ENCODE measurements at places on chromosomes 6 and 20.
A peak's percentile ranks its signal among the peaks of the same experiment; 100 is the strongest.

DNA sequence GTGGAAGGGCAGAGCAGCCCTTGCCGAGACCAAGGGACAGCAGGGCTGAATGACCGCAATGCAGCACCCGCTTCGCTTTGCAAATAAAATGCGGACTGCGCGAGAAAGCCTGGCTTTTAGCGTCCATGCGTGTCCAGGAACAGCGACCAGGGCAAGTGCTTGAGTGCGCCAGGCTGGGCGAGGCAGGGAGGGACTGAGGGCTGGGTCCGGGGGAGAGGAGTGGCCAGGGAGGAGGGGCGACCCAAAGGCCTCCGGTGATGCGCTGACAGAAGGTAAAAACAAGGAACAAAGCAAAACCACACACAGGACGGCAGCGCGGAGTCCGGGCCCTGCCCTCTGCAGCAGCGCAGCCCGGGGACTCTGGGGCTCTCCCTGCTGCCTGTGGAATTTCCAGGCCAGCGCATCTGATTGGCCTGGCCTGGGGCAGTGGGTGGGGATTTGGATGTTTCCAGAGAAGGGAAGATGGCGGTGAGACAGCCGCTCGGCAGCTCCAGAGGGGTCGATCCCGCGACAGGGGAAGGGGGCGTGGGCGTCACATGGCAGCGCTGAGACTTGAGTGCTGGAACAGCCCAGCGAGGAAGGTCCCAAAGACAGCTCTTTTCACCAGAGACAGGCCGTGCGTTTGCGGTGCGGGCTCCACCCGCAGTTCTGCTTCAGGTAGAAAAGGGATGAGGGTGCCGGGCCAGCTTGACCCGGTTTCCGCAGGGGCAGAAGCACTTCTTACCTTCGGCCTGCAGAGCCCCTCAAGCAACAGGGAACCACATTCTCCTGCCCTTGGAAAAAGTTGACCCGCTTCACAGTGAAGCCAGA lies 51.8 kb downstream of the SSR1 start:
- DNase-seq = peak; percentile 72

GRCh38 chr6:158262755-158263154 lies 49.5 kb upstream of the TULP4 start:
- no peak for DNase-seq

- DNase-seq = peak; percentile 18
Observed at GRCh38 chr6:20182926-20183521, 29.2 kb downstream of the MBOAT1 start.

- DNase-seq = no peak
Observed at GRCh38 chr6:157126183-157127098, 196.9 kb downstream of the TMEM242 start.

GRCh38 chr6:125952764-125953501 lies 3.6 kb upstream of the HINT3 start:
- DNase-seq = no peak

DNA sequence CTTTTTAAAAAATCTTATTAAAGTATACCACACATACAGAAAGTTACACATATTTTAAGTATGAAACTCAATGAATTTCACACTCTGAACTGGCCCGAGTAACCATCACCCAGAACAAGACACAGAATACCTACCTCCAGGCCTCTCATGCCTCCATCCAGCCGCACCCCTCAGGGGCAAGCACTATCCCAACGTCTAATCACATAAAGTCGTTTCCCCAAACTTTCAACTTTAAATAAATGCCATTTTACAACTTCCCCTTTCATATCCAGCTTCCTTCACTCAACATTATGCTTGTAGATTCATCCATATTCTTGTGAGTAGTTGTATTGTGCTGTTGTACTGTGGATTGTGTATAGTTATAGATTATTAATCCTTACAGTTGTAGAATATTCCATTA lies 539.1 kb downstream of the CD83 start:
- no peak for DNase-seq

GRCh38 chr6:135144673-135145062 lies 36.4 kb upstream of the MYB start:
- DNase-seq = no peak

GRCh38 chr20:47205577-47206123 lies 150.8 kb downstream of the ZMYND8 start:
- DNase-seq = peak; percentile 68

GRCh38 chr6:710601-711571 lies 17.9 kb upstream of the EXOC2 start:
- peak; percentile 57 for DNase-seq

DNA sequence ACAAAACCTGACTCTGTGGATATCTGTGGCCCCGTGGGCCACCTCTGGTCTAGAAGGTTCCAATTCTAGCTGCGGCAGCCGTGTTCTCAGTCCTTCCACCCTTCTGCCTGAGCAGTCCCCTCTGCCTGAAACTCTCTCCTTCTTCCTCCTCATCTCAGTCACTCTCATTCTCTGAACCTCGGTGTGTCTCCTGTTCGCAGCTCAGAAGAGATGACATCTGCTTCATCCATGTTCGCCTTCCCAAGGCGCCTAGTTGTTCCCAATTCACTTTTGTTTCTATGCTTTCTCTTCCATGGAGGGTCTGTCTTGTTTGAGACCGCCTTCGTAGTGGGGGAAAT lies 95.5 kb downstream of the CEBPB start:
- DNase-seq = no peak

GRCh38 chr20:64113444-64113775 lies 6.0 kb upstream of the NPBWR2 start:
- DNase-seq = no peak

- DNase-seq = no peak
Observed at GRCh38 chr20:63694584-63695423, 1.6 kb upstream of the TNFRSF6B start.

DNA sequence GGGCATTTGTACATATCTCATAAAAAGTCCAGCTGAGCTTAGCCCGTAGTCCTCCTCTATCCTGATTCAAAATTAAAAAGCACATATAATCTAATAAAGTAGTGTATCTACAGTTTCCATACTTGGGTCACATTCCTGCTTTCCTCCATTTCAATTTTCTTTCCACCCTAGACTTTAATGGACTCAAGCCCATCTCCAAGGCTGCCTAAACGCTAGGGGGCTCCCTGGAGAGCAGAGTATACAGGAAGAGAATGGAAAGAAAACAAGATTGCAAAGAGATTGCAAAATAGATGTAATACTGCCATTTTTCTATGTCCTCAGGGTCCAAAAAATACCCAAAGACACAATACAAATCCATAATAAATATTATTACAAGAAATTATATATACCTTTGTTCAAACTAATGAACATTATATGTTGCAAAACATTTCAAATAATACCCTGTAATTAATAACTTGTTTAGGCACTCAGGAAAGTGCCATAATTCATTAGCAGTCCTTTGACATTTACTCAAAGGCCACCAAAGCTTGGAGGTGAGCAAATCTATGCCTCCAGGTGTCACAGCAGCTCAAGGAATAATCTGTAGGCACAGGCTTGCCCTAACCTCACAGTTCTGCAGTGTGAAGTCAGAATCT lies 2.4 kb upstream of the MCM3 start:
- DNase-seq = peak; percentile 33

GRCh38 chr6:142297996-142298753 lies 3.6 kb upstream of the ADGRG6 start:
- peak; percentile 77 for DNase-seq

DNA sequence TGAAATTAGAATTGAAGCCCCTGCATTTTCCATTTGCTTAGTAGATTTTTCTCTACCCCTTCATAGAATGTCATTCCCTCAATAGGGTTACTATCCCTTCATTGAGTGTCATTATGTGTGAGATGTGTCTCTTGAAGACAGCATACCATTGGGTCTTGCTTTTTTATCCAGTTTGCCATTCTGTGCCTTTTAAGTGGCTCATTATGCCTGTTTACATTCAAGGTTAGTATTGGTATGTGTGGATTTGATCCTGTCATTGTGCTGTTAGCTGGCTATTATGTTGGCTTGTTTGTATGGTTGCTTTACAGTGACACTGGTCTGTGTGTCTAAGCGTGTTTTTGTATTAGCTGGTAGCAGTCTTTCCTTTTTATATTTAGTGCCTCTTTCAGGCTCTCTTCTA lies 25.7 kb upstream of the TCF21 start:
- DNase-seq = no peak

DNA sequence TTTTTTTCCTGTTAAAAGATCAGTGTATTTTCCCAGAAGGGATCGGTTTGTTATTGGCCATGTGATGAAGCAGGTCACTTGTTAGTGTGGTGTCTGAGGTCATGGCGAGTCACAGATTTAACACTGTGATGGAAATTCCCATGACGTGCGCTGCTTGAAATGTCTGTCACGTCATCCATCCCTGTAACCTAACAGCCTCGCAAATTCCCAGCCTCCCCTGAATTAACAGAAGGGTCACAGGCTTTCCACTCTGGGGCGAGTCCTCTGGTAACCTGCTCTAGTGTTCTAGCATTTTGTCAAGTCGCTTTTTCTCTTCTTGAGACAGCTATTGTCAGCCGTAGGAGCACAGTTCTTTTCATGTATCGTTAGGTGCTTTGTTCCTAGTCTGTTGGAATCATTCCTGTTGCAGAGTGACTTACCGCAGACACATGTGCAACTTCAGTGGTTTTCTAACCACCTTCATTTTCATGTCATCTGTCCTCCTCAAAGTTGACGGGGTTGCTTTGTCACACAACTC lies 137.2 kb downstream of the MAP3K4 start:
- peak; percentile 87 for DNase-seq

GRCh38 chr6:160861824-160862223 lies 129.7 kb upstream of the MAP3K4 start:
- no peak for DNase-seq

DNA sequence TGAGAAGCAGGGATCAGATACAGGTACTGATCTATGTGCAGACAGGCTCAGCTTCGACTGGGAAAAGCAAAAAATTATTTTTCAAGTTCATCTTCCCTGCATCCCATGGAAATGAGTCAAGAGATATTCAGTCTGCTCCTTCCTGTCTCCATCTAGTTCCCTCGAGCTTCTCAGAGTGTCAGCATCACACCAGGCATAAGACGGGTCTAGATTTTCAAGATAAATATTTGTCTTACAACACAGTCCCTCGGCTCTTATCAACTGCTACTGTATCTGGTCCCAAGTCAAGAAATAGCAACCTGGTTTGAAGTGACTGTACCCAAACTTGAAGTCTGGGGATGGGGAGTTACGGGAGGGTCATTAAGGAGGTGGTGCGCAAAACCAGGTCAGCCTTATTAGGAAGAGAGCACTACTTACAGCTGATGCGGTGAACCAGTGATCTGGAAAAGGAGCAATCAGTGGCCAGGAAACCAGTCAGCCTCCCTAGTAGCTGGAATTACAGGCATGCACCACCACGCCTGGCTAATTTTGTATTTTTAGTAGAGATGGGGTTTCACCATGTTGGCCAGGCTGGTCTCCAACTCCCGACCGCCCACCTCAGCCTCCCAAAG lies 29.7 kb downstream of the ZMYND8 start:
- DNase-seq = peak; percentile 78

GRCh38 chr6:169720207-169720855 lies 4.0 kb downstream of the PHF10 start:
- DNase-seq = no peak

DNA sequence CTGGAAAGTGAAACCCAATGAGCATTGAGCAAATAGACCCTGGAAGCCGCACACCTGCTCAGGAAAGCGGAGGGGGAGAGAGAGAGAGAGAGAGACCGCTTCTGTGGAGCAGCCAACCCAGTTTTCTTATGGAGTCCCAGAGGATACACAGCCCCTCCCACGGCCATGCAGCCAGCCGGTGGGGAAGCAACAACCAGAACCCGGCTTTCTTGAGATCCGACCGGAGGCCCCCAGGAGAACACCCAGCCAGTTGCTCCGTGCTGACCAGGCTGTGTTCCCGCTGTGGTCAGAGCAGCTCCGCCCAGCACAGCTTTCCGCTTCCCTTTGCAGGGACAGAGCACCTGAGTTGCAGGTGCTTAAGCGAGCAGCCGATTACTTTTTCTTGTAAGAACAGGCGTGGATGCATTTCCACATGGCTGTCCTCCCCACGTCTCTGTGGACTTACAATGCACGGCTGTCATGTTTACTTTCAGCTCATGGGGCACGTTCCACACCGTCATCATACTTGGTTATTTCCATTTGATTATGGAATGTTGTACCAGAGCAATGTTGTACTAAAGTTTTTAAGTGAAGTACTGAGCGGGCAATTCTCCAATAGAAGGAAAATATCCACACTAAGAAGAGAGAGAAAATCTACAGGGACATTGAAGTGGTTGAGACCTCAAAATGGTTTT lies 381.9 kb downstream of the THBS2 start:
- no peak for DNase-seq

DNA sequence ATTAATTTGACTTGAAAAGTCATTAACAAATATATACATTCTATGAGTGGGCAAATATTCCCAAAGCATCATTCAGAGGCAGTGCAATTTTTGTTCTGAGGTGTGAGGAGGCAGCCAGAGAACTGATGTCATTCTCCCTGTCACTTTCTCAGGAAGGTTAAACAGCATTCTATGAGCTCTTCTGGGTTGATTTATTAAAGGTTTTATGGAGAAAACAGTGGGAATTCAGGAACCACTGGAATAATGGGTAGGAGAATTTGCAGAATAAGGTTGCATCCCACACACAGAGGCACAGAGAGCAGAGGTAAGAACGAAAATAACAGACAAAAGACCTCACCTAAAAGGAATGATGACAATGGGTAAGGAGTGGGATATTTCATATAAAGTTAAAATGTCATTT lies 860.6 kb downstream of the TFAP2A start:
- no peak for DNase-seq

All from astrocyte (in vitro differentiated cells and primary cell).